ENCODE measurements at places on chromosomes 6 and 20. TPM values are rescaled to one million over a fixed set of nuclear protein-coding genes. Genes with fewer than 3 reads are reported as not detected.

- no peak for DNase-seq
These were observed 185.4 kb downstream of the TRIM27 start for GRCh38 chr6:28738396-28738765.

- no peak for DNase-seq
These were observed 157.8 kb downstream of the SAMD5 start for GRCh38 chr6:147666255-147666654.

DNA sequence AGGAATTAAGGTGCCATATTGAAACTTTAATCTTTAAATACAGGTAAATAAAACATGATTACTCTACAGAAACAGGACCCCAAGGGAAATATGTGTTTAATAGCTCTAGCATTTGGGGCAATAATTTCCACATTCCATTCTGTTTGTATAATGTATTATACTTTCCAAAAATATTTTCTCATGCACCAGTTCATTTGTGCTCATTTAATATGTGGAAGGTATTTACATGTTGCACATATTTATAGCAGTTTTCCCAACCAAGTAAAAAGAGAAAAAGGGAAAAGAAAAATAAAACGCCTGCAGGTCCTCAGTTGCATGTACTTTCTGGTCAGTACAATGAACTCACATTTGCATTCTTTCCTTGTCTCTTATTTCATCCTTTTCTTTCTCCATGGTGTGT, 129.5 kb upstream of the SULF2 start:
- no peak for DNase-seq

DNA sequence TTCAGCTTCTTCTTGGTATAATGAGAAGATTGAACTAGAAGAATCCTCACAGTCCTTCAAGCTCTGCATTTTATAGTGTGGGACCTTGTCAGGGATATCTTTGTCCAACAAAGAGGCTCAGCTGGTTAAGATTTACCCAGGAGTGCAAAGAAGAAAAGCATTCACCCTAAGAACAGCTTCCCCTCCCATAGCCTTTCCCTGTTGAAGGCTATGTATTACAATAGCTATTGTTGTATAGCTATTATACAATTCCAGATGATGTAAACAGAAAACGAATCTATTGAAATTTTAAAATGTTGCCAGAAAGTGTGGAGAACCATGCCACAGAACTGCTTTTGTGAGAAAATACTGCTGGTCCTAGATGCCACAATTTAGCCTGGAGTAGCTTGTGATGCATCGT, 85.5 kb upstream of the CNKSR3 start:
- DNase-seq = no peak

The IMPG1 gene
- not detected for total RNA-seq

DNA sequence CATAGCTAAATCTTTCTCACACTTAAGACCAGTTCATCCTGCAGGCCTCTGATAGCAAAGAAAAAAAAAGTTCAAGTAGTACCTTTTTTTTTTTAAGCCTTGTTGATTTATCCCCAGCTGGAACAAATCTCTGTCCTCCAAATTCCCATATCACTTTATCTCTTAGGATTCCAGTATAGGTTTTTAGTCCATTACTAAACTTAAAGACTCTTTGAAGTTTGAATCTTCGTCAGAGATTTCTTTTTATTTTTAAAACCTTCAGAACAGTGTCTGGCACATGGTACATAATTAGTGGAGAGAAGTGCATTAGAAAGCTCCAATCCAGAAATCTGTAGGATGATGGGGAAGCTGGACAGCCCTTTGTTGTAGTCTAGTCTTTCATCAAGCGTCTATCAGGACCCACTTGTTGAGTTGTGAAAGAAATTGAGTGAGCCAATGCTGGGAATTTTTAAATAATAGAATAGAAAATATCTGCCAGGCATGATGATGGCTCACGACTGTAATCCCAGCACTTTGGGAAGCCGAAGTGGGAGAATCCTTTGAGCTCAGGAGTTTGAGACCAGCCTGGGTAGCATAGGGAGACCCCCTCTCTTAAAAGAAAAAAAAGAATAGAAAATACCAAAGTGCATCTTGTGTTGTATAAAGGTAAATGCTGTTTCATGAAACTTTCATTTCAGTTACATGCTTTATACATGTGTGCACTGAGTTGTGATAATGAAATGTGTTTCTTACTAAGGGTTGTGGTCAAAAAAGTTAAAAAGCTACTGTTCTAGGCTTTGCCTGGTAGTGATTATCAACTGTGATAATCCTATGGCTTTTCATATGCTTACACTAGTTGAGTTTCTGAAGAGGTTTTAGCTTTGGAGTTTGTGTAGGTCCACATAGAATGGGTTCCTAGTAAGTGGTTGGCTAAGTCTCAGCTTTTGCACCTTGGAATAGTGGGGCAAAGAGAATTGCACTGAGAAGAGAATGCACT, 3.2 kb downstream of the NFYA start:
- no peak for DNase-seq

GRCh38 chr6:147060636-147061035, 143.6 kb upstream of the STXBP5 start:
- no peak for DNase-seq

The MROH8 gene
- total RNA-seq = 2.6 TPM

Data from mucosa of descending colon (tissue), 3 donors.